ENCODE measurements at places on chromosomes 12 and 14.

GRCh38 chr14:96586056-96586455 lies 83.9 kb downstream of the PAPOLA start:
- no peak for DNase-seq

GRCh38 chr12:214003-214741 lies at the start of gene SLC6A12:
Gene SLC6A12, minus strand, starts transcription at chr12:214157. Its CDS starts 4,171 bp downstream, at chr12:209986.
- no peak for DNase-seq

DNA sequence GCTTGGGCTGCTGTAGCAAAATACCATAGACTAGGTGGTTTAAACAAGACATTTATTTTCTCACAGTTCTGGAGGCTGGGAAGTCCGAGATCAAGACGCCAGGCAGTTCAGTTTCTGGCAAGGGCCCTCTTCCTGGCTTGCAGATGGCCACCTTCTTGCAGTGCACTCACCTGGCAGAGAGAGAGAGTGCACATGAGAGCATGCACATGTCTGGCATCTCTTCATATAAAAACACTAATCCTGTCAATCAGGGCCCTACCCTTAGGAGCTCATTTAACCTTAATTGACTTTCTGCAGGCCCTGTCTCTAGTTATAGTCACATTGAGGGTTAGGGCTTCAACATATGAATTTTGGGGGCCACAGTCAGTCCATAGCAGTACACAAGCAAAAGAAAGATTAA lies 12.4 kb upstream of the EVL start:
- no peak for DNase-seq

- no peak for DNase-seq
Measured at GRCh38 chr14:40581264-40581663, 1025.4 kb upstream of the LRFN5 start.

DNA sequence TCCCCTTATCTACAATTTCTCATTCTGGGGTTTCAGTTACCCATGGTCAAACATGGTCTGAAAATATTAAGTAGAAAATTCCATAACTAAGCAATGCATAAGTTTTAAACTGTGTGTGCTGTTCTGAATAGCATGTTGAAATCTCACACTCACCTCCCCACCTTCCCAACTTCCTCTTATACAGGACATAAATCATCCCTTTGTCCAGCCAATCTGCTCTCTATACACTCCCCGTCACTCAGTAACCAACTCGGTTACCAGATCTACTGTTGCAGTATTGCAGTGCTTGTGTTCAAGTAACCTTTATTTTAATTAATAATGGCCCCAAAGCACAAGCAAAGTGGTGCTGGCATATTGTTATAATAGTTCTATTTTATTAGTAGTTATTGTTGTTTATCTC lies 420.5 kb downstream of the GXYLT1 start:
- no peak for DNase-seq

DNA sequence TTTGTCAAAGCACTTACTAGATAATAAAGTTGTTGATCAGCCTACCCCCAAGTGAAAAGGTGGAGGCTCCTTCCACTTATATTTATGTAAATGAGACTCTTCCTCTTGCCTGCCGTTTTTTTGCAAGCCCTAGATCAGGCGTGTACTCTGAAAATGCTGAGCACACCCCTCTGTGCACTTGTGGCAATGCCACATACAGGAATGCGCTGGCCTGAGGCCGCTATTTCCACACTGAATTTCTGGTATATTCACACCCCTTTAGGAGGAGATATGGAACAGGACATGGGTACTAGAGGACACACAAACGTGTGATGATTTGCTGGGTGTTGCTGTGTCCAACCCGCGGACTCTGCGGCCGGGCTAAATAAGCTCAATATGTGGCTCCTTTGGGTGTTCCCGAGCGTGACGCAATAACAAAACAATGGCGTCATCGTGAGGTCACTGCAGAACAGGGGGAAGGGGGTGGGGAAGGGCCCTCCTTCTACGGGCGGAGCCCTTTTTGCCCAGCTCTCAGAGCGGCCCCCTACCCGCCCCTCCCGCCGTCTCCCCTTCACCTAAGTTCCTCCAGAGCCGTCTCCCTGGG lies 554 bp upstream of the TSPAN31 start:
- peak; percentile 53 for DNase-seq

- DNase-seq = no peak
Measured at GRCh38 chr12:20513189-20513588, 144.9 kb downstream of the PDE3A start.

- DNase-seq = no peak
Measured at GRCh38 chr14:89293314-89293916, 123.6 kb downstream of the FOXN3 start.

GRCh38 chr12:105419606-105420005 lies 89.1 kb downstream of the C12orf75 start:
- DNase-seq = no peak

DNA sequence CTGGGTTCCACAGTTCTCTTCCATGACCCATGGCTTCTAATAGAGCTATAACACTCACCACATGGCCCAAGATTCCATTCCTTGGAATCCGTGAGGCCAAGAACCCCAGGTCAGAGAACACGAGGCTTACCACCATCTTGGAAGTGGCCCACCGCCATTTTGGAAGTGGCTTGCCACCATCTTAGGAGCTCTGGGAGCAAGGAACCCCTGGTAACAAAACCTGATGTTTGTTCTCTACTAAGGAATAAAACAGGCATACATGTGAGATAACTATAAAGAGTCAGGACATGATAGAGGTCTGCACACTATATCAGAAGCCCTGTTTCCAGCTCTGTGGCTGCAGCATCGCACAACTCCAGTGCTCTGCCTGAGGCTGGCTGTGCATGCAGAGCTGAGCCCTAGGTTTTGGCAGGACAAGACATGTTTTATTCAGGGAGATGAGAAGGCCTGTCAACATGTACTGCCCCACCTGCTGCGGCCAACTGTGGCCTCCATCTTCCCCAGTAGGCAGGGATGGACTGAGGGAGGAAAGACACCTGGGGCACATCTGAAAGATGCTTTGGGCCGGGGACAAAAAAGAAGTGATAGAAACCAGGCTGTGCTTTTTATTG lies 344.9 kb downstream of the DAD1 start:
- DNase-seq = no peak
